ENCODE measurements at places on chromosomes 2 and 18.
A peak's percentile ranks its signal among the peaks of the same experiment; 100 is the strongest.

DNA sequence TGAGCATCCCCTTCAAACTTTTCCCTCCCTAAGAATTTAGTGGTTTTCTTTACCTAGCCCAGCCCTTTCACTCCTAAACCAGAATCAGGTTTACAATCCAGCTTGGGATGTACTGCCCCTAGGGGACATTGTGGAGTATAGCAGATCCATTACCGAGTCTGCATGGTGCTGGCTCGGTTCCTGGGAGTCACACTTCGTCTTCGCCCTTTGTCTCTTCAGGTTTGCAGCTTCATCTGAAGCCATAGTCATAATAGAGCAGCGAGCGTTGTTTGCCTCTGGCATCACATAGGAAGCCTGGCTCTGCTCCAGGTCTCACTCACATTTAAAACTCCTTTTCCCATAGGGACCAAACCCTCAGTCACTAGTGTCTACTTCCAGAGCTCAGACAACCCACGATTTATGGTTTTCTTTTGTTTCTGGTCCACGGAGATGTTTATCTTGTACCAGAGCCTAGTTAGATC is 16.8 kb upstream of the LYPD6 start:
- no peak for DNase-seq

DNA sequence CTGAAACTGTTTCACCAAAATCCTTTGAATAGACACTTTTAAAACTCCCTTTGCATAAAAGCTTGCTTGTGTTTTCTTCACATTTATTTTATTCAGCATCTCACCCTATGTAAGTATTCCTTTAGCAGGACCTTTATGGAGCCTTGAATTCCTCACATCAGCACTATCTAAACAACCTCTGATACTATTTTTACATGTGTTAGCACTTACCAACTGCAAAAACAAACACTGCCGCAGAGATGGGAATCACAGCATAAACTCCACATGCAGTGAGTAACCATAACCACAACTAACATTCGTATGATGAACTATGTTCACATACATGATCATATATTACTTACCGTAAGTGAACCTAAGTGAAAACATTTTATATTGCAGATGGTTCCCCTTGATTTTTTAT is 15.4 kb downstream of the FBXO15 start:
- no peak for DNase-seq

DNA sequence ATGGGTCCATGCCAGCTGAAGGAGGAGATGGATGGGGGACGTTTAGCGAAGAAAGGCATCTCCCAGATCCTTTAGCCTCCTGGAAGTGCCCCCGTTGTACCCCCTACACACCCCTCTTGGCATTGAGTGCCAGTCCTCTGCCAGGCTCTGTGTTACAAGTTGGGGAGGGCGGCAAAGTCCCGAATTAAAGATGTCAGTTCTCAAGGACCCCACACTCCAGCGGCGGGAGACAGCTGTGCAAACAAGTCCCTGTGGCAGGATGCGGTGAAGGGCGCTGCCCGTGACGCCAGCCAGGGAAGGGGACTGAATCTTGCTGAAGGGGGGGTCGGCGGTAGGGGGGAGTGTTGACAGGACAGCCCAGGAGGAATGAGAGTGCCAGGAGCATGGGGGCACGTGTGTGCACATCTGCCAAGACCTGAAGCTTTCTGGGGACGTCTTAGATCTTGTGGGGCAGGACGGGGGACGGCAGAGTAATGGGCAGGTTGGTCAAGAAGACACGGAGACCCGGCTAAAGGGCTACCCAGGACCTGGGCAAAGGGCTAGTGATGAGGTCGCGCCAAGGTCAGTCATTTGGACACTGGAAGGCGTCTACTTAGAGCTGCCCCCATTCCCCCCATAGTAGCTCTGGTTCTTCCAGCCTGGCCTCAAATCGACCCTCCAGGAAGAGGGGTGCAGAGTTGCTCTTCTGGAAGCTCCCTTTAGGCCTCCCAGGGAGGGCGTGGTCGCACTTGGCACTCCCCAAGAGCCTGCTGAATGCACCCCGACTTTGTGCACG is 2.8 kb upstream of the CTDSP1 start:
- peak; percentile 93 for DNase-seq

GRCh38 chr2:127401757-127402695 is 14.3 kb upstream of the MAP3K2 start:
- DNase-seq = no peak

GRCh38 chr18:34604591-34604990 is 105.5 kb upstream of the DTNA start:
- no peak for DNase-seq

DNA sequence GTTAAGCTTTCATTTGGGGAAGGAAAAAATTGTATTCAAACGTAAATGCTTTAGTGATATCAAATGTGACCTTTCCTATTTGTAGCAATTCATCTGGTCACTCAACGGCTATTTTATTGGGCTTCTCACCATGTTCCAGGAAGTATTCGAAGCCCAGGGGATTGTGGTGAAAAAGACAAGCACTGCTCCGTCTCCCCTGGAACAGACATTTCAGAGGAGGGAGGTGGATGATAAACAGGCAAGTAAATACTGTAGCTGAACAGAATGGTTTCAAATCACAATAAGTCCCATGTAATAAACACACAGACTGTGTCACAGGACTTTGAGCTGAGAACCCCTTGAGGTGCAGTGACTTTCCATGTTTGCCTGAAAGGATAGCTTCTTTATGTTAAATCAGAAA is 464.7 kb upstream of the HNRNPA3 start:
- no peak for DNase-seq

- DNase-seq = no peak
These were observed 33.5 kb downstream of the MGAT5 start for GRCh38 chr2:134287323-134287722.

DNA sequence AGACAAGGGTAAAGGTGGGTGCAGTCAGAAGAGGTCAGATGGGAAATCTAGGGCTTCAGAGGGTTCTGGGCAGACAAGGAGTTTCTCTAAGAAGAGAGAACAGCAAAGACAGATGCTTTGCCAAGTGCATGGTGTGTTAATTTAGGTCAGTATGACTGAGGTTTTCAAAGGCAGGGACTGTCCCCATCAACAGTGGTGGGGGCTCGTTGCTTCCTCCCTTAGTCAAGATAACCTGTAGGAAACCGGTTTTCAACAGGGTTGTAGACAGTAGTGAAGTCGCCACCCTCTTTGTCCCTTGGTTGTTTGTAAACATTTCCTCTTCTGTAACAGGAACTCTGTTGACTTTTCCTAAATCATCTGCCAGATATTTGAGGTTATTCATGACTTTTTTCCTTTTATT is 11.6 kb downstream of the RAB12 start:
- DNase-seq = no peak

GRCh38 chr2:82795446-82795845 is 1663.6 kb downstream of the SUCLG1 start:
- no peak for DNase-seq

GRCh38 chr18:1779587-1779986 is 791.7 kb downstream of the METTL4 start:
- no peak for DNase-seq

DNA sequence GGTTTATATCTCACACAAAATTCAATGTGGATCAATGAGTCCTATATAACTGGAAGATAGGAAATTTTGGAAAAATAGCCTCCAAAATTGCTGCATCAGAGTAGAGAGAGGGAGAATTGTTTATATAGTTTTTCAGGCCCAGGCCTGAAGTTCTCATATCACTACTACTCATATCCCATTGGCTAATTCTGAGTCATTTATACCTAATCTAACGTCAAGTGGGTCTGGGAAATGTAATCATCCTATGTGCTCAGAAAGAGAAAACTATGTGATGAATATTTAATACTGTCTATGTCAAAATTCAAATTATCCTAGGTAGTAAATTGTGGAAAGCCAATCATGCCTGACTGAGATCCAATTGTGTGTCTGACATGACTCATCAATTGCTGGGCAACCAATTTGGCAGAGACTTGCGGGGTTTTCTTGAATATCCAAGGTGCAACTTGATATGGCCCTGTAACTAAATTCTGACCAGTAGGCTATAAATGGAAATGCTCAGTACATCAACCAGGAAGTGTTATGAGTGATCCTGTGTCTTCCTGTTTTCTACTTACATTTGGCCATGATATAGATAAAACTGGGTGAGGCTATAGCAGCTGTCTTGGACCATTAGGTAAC is 744.4 kb downstream of the KCNJ3 start:
- no peak for DNase-seq

- no peak for DNase-seq
These were observed 70.9 kb upstream of the TMEM87B start for GRCh38 chr2:111984213-111984604.

DNA sequence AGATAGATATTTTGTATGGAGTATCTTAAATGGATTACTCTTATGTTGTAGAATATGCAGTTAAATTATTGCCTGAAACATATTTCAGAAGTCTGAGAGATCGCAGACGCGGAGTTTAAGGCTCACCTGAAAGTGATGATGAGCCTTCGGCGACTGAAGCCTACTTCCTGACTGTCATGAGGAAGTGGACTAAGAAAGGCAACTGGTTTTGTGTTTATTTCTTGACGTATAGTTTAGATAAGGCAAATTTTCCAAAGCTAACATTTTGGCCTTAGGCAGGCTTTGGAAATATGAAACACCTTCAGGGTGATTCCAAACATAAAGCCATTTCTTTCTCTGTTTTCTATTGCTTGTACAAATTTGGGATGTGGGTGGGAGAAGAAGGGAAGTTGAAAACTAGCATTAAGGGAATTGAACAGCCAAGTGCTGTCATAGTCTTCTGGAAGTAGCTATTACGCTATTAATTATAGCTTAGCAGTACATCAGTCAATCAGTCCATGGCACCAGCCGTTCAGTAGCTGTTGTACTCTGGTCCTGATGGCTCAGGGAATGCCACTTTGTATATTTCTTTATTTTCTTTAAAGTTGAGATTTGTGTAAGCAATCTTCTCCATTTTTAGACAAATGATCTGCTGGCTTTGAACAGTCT is 1.5 kb downstream of the GRHL1 start:
- DNase-seq = no peak

- no peak for DNase-seq
These were observed 25.7 kb downstream of the PXDN start for GRCh38 chr2:1718339-1719220.

GRCh38 chr2:172995323-172996244 is 80.1 kb upstream of the MAP3K20 start:
- no peak for DNase-seq

GRCh38 chr18:50190236-50190635 is 4.7 kb downstream of the MYO5B start:
- DNase-seq = no peak

DNA sequence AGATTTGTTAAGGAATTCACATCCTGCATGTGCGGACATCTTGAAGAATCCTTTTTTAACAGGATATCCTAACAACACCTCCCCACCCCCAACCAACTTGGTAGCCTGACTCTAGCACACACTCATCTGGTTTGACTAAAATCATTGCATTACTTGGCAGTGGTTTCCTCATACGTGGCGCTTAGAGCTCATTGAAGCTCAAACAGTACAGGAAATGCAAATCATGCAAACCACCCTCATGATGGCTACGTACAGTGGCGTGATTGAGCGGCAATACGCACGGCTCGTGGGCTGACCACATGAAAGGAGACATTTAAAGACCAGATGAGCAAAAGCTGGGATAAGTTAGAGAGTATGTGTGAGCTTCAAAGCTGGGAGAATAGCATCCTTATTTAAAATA is 336.2 kb downstream of the ZEB2 start:
- DNase-seq = no peak

DNA sequence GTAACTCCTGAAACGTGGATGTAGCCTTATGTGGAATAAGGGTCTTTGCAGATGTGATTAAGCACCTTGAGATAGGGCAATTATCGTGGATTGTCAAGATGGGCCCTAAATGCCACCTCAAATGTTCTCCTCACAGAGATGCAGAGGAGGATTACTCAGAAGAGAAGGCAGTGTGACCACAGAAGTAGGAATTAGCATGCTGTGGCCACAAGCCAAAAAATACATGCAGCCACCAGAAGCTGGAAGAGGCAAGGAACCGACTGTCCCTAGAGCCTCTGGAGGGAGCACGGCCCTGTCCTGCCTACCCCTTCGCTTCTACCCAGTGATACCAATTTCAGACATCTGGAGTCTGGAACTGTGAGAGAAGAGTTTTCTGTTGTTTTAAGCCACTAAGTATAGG is 47.3 kb upstream of the MGAT5 start:
- no peak for DNase-seq

GRCh38 chr2:217370391-217370790 is 510.5 kb upstream of the TNP1 start:
- no peak for DNase-seq

DNA sequence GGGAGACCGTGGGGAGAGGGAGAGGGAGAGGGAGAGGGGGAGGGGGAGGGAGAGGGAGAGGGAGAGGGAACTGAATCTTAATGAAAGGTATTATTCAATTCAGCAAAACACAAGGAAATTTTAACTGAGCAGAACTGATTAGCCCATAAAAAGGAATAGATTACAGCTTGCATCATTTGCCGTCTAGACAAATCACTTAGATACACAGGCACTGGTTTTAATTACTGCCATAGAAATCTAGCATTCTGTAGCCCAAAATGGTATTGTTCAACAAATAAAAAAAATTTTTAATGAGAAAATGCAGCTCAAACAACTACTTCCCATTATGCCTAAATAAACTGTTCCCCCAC is 7.9 kb upstream of the KCNF1 start:
- DNase-seq = no peak

GRCh38 chr2:10306901-10307463 is 4.3 kb downstream of the HPCAL1 start:
- no peak for DNase-seq

GRCh38 chr18:31563778-31564177 is 27.9 kb upstream of the TTR start:
- DNase-seq = no peak

DNA sequence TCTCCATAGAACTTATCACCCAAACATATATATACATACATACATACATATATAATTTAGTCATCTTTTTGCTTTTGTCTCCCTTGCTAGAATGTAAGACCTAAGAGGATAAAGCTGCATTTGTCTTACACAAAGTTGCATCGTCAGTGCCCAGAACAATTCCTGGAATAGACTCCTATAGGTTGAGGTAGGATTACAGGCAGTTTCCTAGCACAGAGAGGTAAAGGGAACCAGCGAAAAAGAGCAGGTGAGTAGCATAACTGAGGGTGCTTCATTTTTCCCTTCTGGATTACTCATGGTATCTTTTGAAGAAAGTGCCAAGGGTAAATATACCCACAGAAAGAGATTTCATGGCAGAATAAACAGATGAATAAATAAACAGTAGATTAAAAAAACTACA is 68.1 kb upstream of the AMMECR1L start:
- no peak for DNase-seq

DNA sequence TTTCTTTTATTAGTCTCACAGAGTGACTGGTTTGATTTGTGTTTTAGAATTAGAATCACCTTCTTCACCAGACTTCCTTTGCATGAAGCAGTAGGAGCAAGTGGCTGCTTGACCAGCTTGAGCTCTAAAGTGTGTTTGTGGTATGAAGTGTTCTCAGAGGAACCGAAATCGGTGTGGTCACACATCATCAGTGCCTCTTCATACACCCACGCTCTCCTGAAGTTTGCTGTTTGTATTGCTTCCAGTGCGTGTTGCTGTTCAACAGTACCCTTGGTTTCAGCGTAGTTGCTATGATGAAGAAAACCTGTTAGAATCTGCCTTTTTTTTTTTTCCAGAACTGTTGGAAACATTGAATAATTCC is 77.9 kb downstream of the LIMS1 start:
- DNase-seq = no peak

- no peak for DNase-seq
These were observed at the start of gene AGXT for GRCh38 chr2:240868286-240869108. AGXT (plus strand) TSS chr2:240868824; CDS start chr2:240868866, 42 bp downstream.

Data from cardiac septum (tissue), 1 donor.